ENCODE measurements at places on chromosomes 5 and 9. TPM values are rescaled to one million over a fixed set of nuclear protein-coding genes. Genes with fewer than 3 reads are reported as not detected.

ENTPD2 gene
- not detected for total RNA-seq

FOXD4L5 gene
- total RNA-seq: not detected

GRCh38 chr5:68435611-68436010 lies 220.1 kb downstream of the PIK3R1 start:
- no peak for DNase-seq

- DNase-seq: no peak
These were observed 25.4 kb downstream of the CCT5 start for GRCh38 chr5:10275460-10275859.

DNA sequence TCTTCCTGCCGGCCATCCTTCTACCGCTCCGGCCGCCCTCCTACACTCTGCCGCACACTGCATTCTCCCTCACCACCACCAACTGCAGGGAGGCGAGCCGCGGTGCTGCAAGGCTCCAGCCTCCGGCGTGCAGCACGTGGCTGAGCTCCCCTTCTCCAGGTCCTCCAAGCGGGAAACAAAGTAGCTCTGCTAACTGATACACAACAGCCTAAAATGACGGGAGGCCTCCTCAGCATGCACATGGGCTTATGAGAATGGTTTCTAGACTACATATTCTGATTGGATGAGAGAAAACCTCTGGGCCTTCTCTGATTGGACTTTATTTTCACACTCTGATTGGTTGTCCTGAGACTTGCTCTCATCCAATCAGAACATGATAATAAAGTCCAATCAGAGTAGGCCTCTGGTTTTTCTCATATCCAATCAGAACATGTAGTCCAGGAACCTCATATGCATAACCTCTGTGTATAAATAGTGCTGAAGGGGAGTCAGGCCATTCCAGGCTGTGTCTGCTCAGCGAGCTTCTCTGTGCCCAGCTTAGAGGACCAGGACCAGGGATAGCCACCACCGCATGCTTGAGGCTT lies 27.0 kb upstream of the ZNF354B start:
- DNase-seq: no peak

GRCh38 chr9:86246752-86247161 lies 12.7 kb downstream of the C9orf153 start:
- DNase-seq: no peak

GRAMD2B gene
- total RNA-seq: 12.3 TPM

- no peak for DNase-seq
These were observed 100.6 kb downstream of the LHFPL2 start for GRCh38 chr5:78547731-78548615.

DNA sequence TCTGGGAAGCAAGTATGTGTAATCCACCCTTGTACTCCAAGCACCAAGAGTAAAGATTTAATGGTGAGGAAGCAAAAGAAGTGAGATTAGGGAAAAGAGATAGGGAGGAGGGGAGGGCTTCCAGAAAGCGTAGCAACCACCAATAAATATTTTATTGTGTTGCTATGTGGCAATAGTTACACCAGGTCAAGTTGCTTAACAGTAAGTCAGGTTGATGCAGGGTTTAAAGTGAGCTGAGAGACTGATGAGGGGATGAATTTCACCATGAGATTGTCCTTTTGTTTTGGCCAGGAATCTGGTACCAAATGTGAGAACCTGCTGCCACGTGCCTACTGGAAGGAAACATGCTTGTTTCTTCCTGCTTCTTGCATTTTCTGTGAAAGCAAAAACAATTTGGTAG lies 62.7 kb downstream of the PCSK5 start:
- no peak for DNase-seq

DNA sequence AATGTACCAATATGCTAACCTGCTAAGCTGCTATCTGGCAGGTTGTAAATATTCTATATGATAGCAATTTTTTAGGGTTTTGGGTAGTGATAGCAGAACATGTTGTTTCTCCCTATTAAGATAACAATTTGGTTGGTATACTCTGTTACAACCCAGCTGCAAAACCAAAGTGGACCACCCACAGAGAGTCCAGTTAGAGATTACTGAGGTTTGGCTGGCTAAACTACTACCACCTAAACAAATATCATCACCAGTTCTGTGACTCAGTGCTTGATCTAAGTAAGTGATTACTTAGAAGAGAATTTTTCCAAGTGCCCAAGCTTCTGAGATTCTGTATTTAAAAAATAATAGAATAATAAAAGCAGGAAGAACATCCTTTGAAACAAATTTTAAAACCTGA lies 72.3 kb downstream of the XRCC4 start:
- DNase-seq: no peak

PRR7 gene
- total RNA-seq: 20.0 TPM

DNA sequence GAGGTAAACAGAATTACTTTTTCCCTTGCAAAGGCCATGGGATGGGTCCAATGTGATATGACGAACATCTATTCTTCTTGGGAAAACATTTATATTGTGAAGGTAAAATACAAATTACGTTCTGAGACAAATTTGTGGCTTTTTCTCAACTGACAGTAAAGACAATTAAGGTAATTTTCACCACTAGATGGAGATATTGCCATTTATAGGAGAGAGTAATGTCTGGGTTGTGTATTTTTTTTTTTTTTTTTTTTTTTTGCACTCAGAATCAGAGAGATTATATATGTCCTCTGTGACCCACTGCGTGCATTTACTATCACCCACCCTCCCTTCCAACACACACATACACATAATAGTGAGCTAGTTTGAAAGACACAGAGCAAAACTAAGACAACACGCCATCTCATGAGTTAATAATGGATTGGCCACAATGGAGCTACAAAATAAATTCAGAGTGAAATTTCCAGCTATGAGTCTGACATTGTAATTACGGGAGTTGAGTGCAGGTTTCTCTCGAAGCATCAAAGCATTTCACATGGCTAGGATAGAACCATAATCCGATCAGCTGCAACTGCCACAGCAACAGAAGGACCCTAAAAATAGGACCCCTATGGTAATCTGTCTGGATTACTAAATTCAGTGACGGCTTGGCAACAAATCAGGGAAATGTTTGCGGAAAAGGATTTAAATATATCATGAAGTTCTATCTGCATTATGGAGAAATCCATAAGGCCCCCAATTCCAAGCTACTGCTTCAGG lies 49.2 kb downstream of the ANXA1 start:
- DNase-seq: no peak

DMRT3 gene
- 0.47 TPM for total RNA-seq

GRCh38 chr5:134268019-134268601 lies 42.2 kb upstream of the PPP2CA start:
- DNase-seq: no peak

PCDHGB5 gene
- total RNA-seq: 27.2 TPM

DNA sequence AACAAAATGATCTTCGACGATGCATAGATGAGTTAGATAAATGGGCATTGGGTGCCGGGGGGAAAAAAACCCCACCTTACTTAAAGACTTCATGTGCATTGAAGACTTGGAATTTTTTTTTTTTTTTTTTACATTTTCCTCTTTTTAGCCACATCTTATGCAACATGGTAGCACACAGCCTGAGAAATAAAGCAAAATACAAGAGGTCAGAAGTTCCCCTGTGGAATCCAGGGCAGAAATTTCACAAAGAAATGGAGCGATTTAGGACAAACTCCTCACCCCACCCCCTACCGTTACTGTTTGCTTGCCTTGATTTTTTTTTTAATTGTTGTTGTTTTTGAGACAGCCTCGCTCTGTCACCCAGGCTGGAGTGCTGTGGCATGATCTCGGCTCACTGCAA lies 153.2 kb downstream of the GOLPH3 start:
- no peak for DNase-seq

CNOT6 gene
- 17.2 TPM for total RNA-seq

GRCh38 chr5:27462936-27463335 lies 424.6 kb upstream of the CDH9 start:
- DNase-seq: no peak

DNA sequence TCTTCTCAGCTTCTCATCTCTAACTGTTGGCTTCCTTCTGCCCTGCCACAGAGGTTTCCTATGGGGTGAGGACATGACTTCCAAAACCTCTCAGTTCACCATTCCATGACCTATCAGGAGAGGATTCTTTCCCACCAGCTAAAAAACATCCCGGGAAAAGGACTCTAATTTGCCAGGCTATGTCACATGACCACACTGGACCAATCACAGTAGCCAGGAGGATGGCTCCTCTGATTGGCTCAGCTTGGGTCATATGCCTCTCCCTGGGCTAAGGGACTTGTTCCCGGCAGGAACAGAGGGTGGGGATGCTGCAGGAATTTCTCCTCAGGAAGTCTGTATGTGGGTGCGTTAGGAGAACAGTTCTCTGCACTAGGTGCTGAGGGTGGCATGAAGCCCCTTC lies 40.3 kb upstream of the XPA start:
- no peak for DNase-seq

- DNase-seq: no peak
These were observed 1.3 kb upstream of the PHPT1 start for GRCh38 chr9:136847826-136848392.

GRCh38 chr9:137406876-137407589 lies 15.9 kb downstream of the EXD3 start:
- no peak for DNase-seq

CYSRT1 gene
- total RNA-seq: 0.41 TPM

DNA sequence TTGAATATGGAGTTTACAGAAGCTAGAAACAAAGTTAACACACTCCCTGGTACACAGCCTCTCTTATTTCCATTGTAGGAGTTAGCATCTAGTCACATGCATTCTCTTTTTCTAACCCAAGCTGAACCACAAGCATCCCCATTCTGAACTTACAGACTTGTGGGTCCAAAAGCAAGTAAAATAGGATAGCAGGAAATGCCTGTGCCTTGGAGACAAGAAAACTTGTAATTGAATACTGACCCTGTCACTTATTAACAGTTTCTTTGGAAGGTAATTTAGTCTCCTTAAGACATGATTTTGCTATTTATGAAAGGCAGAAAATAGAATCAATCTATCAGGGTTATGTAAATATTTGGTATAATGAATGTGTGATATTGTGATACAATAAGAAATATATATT lies 353.6 kb downstream of the TLE4 start:
- DNase-seq: no peak

- DNase-seq: no peak
These were observed 339.2 kb upstream of the PIK3R1 start for GRCh38 chr5:67876371-67876770.

- DNase-seq: no peak
These were observed 139.8 kb upstream of the COL5A1 start for GRCh38 chr9:134501761-134502265.

- no peak for DNase-seq
These were observed 28.1 kb downstream of the TSTD2 start for GRCh38 chr9:97604901-97605645.

- DNase-seq: no peak
These were observed 53.5 kb downstream of the RGS3 start for GRCh38 chr9:113516840-113517577.

FOXB2 gene
- total RNA-seq: not detected

GRCh38 chr9:98869866-98870265 lies 62.4 kb downstream of the GALNT12 start:
- no peak for DNase-seq

SURF1 gene
- 16.6 TPM for total RNA-seq

DNA sequence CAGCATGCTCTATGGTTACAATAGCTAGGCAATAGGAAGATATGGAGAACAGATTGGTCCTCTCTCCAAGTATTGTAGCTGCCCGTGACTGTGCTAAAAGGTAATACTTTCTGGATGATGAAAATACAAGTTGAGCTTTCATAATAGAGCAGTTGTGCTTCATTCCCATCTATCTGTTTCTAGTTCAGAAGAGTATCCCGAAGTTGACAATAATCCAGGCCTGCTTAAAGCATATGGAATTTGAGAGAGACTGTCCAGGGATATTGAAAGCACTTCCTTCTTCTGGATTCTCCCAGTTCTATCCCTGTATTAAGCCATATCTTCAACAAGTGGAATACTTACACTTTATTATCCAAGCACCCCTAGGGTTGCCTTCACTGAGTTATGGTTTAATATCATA lies 350.4 kb downstream of the EFNA5 start:
- DNase-seq: no peak

RANBP6 gene
- total RNA-seq: 30.7 TPM

- no peak for DNase-seq
These were observed 287.1 kb downstream of the FBXL17 start for GRCh38 chr5:108094800-108095199.

F2RL1 gene
- 81.4 TPM for total RNA-seq

FOXD4 gene
- total RNA-seq: not detected

DNA sequence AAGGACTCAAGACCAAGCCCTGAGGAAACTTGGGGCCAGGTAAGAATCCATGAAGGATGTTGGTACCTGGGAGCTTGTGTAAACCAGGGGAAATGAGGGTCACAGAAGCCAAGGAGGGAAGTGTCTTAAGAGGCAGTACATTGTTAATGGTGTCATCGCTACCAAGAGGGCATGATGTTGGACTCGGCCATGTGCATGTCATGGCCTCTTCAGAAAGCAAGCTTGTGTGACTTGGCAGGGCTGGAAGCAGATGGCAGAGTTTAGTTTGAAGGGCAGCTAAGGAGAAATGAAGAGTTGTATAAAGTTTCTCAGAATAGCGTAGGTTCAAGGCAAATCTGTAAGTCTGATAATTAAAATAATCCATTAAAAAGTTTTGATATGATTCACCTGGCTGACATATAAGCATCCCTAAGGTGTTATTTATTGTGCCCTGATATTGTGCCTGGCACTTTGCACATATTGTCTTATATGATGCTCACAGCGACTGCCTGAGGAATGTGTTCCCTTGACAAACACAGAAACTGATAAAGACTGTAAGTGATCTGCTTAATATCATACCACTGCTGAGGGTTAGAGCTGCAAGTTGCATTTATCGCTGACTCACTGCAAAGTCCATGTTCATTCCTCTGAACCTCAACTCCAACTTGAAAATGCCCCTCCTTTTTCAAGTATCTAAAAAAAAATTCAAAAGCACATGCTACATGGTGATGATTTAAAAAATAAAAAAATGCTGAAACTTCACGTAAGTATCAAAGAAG lies 81.3 kb upstream of the PTPN3 start:
- DNase-seq: no peak

- DNase-seq: no peak
These were observed 743 bp downstream of the NR3C1 start for GRCh38 chr5:143402553-143403333.

GRCh38 chr9:89524963-89525362 lies 27.1 kb upstream of the SEMA4D start:
- no peak for DNase-seq

DNA sequence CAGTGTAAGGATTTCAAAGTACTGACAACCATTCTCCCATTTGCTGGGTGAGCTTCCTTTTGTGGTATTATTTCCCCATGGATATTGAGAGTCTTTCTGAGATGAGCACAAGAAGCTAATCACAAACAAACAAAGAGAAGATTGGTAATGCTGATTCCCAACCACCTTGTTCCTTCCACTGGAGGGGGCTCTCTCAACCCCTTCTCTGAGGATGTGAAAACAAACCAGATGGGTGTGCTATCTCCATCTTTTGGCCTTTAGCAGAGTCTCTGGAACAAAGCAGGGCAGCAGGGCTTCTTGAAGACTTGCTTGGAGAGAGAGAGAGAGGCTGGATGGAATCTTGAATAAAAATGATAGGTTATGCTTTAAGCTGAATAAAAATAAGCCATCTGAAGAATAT lies 576.7 kb upstream of the ZNF462 start:
- no peak for DNase-seq

- DNase-seq: no peak
These were observed 8.9 kb downstream of the ZFAND5 start for GRCh38 chr9:72356041-72356582.
